T-helper 2 cell (primary cell): ENCODE measurements at places on chromosomes 1 and 21.

DNA sequence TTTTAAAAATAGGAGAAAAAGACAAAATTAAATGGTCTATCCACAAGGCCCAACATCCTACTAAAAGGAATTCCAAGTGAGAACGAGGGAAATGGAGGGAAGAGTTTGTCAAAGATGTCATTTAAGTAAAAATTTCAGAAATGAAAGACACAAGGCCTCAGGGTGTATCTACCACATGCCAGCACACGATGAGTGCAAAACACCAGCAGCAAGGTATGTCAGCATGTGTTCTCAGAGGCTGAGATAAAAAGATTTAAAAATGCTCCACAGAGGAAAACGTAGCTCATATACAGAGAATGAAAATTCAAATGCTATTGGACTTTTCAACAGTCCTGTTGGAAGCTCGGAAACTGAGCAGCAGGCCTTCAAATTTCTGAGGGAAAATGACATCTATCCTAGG is 42.0 kb downstream of the RHOU start:
- DNase-seq: no peak

GRCh38 chr1:10776190-10776905 is 20.1 kb downstream of the CASZ1 start:
- no peak for DNase-seq

DNA sequence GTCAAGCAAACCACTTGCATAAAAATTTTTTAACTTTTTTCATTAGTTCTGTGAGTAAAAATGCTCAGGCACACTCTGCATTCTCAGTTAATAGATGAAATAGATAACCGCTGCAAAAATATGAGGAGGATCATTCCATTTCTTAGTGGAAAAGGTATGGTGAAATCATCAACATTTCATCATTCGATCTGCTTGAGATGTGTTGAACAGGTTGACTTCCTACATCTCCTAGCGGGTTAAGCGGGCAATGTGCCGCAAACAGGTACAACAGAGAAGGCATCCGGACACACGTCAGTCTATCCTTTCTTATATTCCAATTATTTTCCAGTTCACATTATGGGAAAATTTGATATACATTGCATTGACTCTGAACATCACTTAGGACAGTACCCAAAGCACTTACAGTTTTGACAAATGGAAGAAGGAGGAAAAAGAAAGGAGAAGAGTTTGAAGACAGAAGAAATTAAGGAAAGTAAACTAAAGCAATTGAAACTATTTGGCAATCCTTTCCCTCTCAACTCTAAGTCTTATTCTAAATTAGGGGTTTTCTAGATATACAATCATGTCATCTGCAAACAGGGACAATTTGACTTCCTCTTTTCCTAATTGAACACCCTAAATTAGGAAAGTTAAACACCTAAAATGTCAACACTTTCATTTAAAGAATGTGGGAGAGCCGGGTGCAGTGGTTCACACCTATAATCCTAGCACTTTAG is 33.5 kb downstream of the NIBAN1 start:
- no peak for DNase-seq

- DNase-seq: no peak
Observed at GRCh38 chr1:192615055-192615454, 20.9 kb upstream of the RGS13 start.

- no peak for DNase-seq
Observed at GRCh38 chr1:37616330-37616729, 18.4 kb downstream of the RSPO1 start.

- DNase-seq: no peak
Observed at GRCh38 chr1:82837766-82838465, 1037.2 kb downstream of the ADGRL2 start.

DNA sequence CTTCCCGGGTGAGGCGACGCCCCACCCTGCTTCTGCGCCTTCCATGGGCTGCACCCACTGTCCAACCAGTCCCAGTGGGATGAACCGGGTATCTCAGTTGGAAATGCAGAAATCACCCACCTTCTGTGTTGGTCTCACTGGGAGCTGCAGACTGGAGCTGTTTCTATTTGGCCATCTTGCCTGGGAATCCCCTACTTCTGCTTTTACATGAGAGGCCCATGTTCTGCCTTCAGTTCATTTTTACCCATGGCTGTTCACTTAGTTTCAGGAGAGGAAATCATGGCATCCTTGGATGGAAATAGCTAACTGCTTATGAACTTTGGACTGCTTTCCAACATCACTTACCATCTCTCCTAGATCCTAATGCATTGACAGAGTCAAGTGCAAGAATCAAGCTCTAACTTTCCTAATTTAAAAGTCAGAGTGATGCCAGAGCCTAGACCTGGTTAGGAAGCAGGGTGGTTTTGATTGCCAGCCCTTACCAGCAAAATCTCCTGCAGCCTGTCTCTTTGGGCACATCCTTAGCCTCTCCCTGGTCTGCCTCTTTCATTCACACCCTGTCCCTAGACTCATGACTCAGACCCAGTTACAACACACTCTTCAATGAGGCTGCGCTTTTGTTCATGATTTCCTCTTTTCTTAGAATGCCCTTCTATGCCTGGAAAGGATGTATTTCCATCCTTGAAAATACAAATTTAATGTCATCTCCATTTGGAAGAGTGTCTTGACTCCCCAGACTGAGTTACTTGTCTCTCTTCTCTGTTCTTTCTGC is 137.2 kb downstream of the KCTD3 start:
- no peak for DNase-seq

GRCh38 chr1:96962216-96962615 is 240.6 kb downstream of the PTBP2 start:
- no peak for DNase-seq

DNA sequence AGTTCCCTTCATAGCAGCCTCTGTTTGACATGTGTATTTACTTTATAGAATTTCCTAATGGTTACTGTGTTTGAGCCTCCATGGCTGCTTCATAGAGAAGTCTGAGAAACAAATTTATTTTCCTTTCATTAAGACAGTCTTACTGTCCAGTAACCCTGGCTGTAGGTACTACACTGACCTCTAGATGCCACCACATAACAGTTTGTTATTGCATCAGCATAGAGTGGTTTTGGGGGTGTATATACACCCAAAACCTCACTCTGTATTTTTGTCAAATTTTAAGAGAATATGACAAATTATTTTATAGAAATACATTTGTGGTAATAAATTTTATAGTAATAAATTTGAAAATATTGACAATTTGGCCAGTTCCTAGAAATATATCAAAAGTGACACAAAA is 57.3 kb downstream of the OBSCN start:
- no peak for DNase-seq

- no peak for DNase-seq
Observed at GRCh38 chr1:38448893-38449292, 402.3 kb upstream of the POU3F1 start.

GRCh38 chr1:210236386-210236839 is 3.8 kb downstream of the SERTAD4 start:
- DNase-seq: no peak

DNA sequence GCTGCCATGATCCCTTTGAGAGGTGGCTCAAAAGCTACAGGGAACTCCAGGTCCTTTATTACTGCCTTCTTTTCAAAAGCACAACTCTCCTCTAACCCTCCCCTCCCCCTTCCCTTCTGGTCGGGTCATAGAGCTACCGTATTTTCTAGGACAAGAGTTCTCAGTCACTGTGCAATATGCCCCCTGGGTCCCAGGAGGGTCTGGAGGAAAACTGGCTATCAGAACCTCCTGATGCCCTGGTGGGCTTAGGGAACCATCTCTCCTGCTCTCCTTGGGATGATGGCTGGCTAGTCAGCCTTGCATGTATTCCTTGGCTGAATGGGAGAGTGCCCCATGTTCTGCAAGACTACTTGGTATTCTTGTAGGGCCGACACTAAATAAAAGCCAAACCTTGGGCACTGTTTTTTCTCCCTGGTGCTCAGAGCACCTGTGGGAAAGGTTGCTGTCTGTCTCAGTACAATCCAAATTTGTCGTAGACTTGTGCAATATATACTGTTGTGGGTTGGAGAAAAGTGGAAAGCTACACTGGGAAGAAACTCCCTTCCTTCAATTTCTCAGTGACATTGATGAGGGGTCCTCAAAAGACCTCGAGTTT is 3.1 kb downstream of the BTG2 start:
- DNase-seq: no peak

- DNase-seq: no peak
Observed at GRCh38 chr1:45929257-45929687, 125.9 kb downstream of the MAST2 start.

DNA sequence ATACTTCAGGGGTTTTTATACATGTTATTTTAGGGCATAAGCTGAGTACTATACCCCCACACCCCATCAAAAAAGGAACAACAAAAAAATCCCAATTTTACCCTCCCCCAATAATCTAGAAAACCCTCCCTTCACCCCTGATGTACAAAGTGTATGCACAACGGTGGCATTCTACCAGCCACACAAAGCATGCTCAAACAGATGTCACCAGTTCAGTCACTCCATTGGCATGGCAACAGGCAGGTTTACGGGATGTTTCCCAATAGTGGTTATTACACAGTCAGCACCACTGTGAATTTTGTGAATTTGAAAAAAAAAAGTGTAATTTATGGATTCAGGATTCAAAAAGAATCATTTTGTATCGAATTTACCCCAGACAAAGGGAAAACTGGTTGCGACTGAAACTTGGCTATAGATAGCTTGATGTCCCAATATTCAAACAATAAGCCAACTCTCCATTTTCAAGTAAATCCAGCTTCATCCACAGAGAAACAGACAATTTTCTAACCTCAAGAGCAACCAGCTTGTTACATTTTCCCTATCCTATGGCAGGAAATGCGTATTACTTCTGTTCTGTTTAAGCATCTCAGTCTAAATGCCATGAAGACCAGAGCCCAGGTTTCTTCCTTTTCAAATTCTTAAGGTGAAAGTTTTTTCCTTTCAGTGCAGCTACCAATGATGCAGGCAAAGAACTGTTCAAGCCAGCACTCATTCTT is 34.0 kb upstream of the SLC45A3 start:
- no peak for DNase-seq

DNA sequence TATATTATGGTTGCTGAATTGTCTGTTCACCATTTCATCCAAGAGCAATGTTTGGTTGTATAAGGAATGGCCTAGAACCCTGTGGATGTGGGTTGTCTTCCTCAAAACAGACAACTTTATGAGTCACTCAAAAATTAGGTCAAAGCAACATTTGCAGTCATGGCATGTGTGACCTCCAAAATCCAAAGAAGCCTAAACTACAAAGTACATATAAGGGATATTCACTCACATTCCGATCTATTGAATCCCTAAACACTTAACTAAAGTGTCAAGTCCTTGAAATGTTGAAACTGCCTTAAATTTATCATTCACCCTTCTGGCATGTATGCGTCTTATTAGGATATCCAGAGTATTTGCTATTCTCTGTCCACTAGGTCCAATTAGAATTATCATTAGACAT is 491.5 kb downstream of the NUF2 start:
- no peak for DNase-seq

DNA sequence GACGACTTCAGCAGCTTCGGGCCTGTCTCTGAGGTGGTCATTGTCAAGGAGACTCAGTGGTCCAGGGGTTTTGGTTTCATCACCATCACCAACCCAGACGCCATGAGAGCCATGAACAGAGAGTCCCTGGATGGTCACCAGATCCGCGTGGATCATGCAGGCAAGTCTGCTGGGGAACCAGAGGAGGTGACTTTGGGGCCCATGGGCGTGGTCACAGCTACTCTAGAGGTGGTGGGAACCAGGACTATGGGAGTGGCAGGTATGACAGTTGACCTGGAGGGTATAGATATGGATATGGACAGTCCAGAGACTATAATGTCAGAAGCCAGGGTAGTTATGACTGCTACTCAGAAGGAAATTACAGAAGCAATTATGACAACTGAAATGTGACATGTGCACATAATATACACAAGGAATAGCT is 19.3 kb upstream of the METTL13 start:
- DNase-seq: no peak

DNA sequence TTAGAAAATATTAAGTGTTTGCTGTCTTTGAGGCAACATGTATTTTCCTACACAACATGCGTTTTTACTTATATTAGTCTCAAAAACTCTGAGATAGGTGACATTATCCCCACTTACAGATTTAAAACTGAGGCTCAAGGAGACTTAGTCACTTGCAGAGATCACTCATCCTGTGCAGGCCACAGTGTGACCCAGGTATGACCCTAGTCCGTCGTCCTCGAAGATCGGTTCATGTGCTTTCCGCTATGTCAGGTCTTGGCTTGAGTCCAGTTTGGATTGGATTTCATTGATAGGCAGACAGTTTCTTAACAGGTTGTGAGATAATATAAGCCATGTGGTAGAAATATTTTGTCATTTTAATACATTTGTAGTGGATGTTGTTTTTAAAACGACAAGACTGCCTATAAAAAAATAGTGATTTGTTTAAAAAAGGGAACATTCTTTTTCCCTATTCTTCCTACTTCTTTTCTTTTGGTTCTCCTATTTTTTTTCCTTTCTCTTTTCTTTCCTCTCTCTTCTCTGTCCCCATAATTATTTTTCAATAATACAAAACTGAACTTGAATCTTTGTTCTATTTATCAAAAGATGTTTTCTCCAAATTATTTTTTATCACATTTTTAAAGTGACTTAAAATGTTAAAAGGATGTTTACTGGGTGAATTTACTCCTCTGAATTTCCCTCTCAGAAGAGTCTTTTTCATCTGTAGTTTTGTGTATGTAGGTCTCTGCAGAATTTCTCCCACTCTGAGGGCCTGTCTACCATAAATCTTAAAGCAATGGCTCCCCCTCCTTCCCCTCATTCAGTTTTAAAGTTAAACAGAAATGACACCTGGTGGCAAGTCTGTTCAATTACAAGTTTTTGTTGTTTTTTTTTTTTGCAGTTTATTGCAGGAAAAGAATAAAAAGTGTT is 81.8 kb downstream of the PHTF1 start:
- DNase-seq: no peak

- DNase-seq: no peak
Observed at GRCh38 chr1:209484429-209484828, 99.1 kb upstream of the CAMK1G start.

DNA sequence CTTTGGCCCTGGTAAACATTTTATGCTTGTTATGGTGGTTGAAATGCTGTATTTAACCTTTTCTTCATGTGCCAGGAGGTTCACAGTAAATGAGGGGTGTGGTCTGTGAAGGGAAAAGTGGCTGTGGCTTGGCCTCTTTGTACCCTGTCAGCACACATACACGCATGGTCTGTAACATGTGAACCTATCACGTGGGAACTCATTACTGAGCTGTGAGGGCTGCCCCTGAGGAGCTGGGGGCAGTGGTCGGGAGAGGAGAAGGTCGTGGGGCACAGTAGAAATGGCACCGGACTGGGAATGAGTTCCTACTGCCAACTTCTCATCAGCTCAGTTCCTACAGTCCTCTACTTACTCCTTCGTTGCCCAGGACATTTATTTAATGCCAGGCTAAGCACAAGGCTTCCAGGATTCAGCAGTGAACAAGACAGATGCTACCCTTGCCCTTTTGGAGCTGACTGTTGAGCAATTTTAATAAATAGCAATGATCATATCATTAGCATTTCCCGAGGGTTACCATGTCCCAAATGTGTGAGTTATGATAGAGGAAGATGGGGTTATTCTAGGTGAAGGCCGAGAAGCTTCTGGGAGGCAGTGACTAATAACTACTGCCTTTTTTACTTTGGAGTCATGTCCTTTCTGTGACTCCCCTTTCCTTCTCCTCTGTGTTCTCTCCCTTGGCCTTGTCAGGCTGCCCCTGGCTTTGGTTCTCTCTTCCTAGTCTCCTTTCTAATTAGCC is 38.8 kb downstream of the DDR2 start:
- no peak for DNase-seq
